ENCODE measurements at places on chromosomes 3 and 15.

DNA sequence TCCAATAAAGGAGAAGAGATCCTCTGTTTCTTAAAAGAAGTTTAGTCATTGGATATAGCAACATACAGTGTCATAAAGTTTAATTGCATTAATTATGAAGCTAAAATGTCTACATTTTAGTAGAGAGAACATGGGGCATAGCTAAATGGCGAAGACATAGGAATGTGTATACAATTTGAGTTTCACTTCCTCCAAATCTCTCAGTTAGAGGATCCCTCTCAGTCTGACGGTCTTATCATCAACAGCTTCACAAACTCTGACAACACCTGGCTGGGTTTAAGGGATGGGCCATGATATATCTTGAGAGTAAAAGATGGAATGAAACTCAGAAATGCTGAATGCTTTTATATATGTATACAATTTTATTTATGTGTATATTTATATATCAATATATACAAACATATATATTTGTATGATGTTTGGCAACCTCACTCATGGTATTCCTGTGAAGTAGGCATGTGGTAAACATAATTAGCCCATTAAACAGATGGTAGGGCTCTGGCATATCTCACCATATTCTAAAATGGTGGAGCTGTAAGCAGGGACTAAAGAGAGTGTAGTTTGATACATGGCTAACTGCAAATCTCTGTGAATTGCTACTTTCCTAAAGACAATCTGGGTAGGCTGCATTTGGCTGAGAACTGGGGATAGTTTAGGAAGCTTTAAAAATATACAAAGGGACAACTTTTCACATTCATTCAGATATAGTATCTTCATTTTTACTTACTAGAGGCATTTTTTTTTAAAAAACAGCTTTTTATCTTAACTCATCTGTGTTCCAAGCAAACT, 111.6 kb downstream of the TIGIT start:
- DNase-seq = no peak

DNA sequence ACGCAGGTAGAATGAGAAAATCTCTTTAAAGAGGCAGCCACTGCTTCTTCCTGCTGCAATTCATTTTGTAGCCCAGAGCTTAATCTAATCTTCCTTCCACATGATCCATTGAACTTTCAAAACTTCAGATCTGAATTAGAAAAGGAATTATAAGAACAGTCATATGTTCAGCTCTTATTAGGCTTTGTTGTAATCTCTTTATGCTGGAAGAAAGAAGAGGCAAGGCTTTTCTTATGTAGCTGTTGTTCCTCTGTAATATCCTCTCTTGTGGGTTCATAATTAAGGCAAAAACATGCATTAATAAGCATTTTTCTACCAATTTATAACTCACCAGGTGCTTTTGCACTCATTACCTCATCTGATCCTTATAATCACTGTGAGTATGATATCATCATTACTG, 634.9 kb upstream of the CFAP20DC start:
- no peak for DNase-seq

DNA sequence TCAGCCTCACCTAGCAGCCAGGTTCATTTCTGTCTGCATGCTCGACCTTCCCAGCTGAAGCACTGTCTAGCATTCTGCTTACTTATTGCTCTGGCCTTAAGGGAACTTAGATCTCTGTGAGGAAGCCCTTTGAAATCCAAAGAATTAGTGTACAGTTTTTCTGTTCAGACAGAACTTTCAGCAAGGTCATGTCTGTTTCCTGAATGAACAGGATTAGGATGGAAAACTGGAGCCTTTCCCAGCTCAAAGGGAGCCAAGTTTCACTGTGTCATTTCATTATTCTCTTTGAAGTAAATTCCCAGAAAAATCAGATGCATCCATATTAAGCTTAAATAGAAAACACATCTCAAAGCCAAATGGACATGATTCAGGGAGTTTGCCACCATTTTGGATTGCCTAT, 457.3 kb upstream of the KCNMB2 start:
- no peak for DNase-seq

DNA sequence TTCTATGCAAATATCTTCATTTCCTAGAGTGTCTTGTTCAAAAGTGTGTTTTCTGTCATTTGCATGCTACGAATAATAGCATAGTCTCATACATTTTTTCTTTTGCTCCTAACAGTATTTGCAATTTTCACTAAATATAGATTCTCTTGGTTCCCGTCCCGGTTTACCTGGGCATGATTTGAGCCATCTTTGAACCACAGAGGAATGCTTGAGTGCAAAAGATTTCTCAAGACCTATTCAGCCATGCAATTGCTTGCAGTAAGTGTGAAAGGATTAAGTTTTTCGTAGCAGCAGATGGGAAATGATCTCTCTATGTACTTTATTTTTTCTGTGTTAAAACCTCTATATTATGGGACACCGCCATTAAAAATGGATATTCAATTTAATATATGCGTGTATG, 733.0 kb downstream of the ZPLD1 start:
- no peak for DNase-seq

DNA sequence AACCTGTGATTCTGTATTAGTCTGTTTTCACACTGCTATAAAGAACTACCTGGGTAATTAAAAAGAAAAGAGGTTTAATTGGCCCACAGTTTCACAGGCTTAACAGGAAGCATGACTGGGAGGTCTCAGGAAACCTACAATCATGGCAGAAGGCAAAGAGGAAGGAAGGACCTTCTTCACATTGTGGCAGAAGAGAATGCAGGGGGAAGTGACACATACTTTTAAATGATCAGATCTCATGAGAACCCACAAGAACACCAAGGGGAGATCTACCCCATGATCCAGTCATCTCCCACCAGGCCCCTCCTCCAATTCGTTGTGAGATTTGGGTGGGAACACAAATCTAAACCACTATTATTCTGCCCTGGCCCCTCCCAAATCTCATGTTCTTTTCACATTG, 6.1 kb downstream of the ZKSCAN7 start:
- DNase-seq = no peak

DNA sequence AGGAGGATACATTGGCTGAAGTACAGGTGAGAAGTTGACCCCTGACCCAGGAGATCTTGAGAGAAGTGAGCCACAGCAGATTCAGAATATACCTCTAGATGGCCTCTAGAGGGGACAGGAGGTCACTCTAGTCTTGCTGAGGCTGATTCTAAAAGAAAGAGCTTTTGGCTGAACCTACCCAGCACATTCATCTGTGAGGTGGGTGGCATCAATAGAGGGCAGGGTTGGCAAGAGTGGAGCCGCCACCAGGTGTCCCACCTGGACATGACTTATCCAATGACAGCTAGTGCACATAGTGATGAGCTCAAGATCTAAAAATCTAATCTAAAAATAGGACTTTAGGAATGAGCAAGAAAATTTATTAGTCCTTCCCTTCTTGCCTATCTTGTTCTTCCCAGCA, 51.6 kb downstream of the CYP19A1 start:
- no peak for DNase-seq

DNA sequence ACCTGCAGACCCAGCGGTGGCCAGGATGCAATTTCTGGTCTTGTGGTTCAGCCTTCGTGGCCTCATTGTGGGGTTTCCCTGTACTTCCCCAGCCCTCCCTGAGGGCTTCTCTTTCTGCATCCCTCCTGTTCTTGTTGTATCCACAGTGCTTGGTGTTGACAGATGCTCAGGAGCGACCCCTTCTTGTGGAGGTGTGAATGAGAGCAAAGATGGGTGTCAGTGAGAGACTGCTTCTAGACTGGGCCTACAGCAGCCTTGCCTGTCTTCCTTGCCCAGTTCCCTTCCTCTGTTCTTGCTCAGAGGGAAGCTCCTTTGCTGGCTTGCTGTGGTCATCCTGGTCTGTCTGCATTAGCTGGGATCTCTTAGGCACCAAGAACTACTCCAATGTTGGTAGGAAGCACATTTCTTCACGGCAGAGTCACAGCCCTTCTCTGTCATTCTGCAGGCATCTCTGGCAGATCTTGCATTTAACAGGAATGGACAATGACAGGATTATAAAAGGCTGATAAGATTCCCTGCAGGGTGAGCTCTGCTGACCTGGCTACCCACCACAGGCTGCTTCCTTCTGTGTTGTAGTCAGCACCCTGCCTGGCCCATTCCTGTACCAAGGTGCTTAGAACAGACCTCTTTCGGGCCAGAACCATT, 317.8 kb upstream of the C2CD4B start:
- DNase-seq = peak; percentile 19

GRCh38 chr15:79505956-79506355, 73.8 kb downstream of the MINAR1 start:
- DNase-seq = no peak

DNA sequence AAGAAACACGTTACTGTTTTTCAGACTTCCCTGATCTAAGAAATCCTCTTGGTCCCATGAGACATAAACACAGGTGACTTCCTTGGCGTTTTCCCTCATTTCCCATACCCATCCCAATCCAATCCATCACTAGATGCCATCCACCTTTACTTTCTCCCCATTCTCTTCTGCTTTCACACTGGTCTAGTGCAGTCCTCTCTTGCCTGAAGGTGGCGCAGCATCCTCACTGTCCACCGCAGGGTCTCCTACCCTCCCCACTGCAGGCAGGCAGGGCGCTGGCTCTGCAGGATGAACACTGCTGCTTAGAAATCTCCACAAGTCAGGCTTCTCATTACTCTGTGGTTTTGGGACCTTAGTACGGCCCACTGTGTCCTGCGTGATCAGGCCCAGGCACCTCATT, 58.2 kb downstream of the RAB7A start:
- peak; percentile 70 for DNase-seq

GRCh38 chr15:67839929-67840748, at the start of gene RNU6-1:
Gene RNU6-1, minus strand, starts transcription at chr15:67840045.
- DNase-seq = peak; percentile 96

DNA sequence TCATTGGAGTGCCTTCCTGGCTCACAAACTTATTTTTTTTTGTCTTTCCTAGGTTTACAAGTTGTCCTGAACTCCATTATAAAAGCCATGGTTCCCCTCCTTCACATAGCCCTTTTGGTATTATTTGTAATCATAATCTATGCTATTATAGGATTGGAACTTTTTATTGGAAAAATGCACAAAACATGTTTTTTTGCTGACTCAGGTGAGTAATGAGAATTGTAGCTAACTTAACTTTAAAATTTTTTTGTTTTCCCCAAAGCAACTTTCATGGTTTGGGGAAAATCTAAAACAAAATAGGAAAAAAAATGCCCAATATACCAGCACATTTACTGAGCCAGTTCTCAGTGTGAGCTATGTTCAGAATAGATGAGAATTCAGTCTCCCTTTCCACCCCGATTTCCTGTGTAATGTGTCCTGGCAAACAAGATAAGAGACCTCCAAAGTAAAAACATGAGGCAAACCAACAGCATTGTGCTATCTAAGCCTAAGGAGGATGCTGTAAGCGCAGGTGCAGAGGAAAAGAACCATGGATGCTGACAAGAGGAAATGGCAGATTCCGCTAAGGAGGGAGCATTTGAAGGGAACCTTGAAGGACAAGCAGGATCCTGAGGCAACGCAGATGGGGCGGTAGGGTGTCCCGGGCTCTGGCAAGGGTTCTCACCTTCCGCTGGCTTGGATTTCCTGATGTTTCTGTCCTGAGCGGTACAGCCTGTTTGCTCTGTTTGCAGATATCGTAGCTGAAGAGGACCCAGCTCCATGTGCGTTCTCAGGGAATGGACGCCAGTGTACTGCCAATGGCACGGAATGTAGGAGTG, 171.4 kb downstream of the CACNA1D start:
- DNase-seq = no peak

DNA sequence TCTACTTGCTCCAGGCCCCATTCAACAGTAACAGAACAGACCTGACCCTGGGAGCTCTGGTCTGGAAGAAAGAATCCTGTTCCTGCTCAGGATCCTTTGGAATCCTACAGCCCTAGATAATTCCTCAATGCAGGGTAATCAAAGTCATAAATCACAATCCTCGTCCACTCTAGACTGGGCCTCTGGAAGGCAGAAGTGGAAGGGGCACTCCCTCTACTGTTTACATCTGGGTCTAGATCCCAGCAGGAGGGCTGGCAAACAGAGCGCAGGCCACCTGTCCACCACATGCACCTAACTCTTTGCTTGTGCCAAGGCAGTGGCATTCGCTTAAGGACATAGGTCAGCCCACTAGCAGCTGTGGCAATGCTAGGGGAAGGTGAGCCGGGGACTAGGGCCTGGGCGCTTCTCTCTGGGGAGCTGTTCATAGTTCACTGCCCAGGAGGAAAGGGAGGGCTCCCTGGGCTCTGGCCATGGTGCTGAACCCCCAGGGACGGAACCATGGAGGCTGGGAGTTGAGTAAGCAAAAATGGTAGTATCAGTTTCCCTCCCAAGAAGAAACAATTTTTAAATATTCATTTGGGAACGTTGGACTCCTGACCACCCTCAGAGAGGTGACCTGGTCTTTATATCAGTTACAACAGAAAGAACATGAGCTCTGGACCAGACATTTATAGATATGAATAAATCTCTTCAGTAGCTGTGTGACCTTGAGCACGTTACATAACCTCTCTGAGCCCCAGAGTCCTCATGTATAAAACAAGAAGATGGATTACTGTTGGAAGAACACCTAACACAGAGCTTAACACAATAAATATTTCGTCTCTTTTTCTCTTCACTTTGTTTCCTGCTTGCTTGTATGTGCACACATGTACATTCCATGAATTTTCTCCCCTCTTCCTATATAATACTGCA, 90.2 kb downstream of the NTRK3 start:
- DNase-seq = peak; percentile 14

DNA sequence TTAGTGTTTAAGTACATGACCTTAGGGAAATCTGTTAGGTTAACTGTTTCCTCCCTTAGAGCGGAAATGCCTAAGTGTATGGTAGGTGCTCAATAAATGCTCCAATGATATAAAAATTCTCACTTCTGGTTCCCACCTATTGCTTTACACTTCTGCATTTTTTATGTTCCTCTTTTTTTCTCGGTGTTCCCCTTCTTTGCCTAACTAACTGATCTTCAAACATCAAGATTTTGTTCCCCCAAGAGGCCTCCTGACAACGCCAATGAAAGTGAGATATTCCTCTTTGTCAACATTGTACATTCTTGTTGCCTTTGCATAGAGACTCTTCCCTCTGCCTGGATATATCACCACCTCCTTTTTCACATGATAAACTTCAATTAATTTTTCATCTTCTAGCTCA, 17.4 kb downstream of the SLC35A5 start:
- no peak for DNase-seq

DNA sequence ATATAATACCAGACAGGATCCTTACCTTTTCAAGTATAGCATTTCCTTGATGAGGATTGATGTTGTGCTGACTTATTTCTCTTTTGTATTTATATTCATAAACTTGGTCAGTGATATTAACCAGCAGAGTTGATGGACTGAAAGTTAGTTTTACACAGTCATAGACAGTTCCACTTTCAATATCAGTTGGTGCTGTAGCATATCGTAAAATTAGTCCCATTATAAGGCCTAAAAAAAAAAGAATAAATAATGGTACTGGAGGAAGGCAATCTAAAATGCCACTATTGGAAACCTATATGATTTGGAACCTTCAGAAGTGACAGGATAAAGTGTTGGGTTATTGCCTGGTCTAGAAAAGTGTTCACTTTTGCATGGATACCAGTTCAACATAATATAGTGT, 16.3 kb downstream of the SLC9A9 start:
- no peak for DNase-seq

DNA sequence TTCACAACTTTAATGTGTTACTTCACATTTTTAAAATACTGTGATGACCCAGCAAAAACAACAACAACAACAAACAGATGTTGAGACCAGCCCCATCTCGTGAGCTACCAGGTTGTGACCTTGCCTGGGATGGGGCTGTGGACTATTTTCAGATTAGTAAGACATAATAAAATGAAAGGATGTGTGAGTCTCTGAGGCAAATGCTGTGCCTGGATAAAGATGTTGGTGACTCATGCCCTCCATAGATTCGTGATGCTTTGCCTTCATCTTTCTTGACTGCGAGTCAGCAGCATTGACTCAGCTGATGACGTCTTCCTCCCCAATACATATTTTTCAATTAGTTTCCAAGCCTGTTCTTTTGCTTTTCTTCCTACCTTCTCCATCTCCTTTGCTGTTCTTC, 453.0 kb upstream of the CFAP20DC start:
- peak; percentile 61 for DNase-seq
